ENCODE measurements at places on chromosomes 2 and 18. TPM values are rescaled to one million over a fixed set of nuclear protein-coding genes. Genes with fewer than 3 reads are reported as not detected.

Gene GALNT5
- 0.98 TPM for total RNA-seq

DNA sequence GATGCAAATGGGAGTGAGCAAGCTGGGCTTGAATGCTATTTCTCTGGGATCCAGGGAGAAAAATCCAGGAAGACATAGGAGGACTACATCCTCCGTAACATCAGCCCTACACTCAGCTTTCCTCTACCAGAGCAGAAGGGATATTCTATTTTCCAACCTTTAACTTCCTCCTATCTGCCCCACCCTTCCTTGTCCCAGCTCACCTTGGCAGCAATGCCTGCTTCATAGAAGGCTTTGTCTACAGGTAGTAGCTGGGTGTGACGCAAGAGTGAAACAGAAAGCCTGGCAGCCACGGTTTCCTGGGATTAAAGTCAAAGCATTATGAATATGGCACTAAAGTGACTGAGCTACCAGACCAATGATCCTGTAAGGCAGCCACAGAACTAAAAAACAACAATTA, 3.9 kb downstream of the KRTCAP3 start:
- DNase-seq: no peak
- H3K27me3 ChIP-seq: no peaks in the 10 kb centered on the region
- H3K36me3 ChIP-seq: peaks cover 91% of the 10 kb centered on the region
- no peaks in the 10 kb centered on the region for H3K4me1 ChIP-seq
- no peak overlapping the region for H3K27ac ChIP-seq
- H3K4me3 ChIP-seq: no peak overlapping the region

DNA sequence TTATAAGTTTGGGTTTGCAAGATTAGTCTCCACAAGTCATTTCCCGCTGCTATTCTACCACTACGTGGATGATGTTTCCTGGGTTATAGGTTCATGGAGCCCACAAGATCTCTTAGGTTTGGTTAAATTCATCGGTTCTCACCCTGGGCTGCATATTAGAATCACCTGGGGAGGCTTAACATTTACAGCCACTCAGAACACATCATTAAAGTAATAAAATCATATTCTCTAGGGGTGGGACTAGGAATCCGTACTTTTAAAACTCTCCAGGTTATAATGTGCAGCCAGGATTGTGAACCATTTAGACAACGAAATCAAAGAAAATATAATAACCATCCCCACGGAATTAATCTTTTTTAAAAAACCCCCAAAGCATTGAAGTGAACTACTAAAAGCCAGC, 167.7 kb downstream of the ACTR3 start:
- no peak for DNase-seq
- H3K4me1 ChIP-seq: no peaks in the 10 kb centered on the region
- H3K4me3 ChIP-seq: no peak overlapping the region
- H3K27ac ChIP-seq: no peak overlapping the region

- H3K36me3 ChIP-seq: no peaks in the 10 kb centered on the region
- no peaks in the 10 kb centered on the region for H3K4me1 ChIP-seq
- H3K27ac ChIP-seq: no peak overlapping the region
- peak; percentile 39 for DNase-seq
These were observed 56.9 kb downstream of the COL4A4 start for GRCh38 chr2:227106845-227107759.

DNA sequence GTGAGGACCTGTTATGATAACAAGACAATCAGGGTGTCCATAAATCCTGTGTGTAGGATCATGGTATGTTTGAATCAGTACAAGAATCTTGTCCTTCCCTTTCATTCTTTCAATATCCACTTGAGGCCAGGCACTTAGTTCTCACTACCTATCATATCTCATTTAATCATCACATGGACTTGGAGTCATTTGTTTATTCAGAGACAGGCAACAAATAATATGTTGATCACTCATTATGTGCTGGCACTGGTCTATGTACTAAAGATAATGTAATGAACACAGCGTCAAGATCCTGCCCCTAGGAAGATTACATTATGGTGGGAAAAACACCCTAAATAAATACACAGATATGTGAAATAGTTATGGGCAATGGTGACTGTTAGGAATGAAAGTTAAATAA, 342.6 kb downstream of the LPIN1 start:
- no peak overlapping the region for H3K4me3 ChIP-seq
- no peak overlapping the region for H3K27ac ChIP-seq
- DNase-seq: no peak
- no peaks in the 10 kb centered on the region for H3K4me1 ChIP-seq

DNA sequence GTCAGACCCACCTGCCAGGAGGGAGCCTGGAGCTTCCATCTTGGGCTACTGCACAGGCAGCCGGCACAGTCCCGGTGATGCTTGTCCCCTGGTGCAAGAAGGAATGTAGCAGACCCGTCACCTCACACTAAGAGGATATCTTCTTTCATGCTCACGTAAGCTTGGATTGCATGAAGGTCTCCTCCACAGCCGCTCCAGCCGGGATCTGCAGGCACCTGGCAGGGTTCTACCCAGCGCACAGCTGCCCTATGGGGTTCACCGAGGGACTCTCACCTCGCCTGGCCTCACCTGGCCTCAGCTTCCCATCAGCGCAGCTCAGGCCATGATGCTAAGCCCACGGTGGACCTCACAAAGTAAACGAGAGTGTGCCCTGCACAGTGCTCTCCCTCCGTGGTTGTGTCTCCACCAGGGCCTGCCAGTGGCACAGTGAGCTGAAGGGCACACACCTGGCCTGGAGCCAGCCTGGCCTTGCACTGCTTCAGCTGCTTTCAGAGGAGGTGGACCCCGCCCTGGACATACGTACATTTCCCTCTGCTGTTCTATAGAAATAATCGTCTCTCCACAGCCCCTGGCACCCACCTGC, 239.1 kb downstream of the SEPTIN10 start:
- no peak for DNase-seq
- no peak overlapping the region for H3K4me3 ChIP-seq
- no peaks in the 10 kb centered on the region for H3K36me3 ChIP-seq
- no peaks in the 10 kb centered on the region for H3K27me3 ChIP-seq
- no peaks in the 10 kb centered on the region for H3K4me1 ChIP-seq
